Gastrocnemius medialis (tissue), 4 donors: ENCODE measurements at places on chromosomes 6 and 20. TPM values are rescaled to one million over a fixed set of nuclear protein-coding genes. Genes with fewer than 3 reads are reported as not detected.

DNA sequence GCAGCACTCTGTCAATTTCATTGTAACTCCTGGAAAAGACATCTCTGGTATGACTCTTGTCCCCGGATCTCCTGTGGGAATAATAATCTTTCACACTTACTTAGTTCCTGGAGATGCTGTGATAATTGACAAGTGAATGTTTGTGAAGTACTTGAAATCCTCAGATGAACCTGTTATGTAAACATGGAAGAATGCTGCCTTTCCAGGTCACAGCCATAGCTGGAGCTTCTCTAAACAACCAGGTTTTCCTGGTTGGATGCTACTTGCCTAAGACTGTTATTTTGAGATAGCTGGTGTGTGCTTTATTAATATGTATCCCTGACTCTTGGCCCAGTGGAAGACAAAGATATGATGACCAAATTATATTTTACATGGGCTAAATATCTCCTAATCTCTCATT, 228.6 kb downstream of the KCNQ5 start:
- no peak for DNase-seq

Gene LRRC1
- total RNA-seq = 0.67 TPM

DNA sequence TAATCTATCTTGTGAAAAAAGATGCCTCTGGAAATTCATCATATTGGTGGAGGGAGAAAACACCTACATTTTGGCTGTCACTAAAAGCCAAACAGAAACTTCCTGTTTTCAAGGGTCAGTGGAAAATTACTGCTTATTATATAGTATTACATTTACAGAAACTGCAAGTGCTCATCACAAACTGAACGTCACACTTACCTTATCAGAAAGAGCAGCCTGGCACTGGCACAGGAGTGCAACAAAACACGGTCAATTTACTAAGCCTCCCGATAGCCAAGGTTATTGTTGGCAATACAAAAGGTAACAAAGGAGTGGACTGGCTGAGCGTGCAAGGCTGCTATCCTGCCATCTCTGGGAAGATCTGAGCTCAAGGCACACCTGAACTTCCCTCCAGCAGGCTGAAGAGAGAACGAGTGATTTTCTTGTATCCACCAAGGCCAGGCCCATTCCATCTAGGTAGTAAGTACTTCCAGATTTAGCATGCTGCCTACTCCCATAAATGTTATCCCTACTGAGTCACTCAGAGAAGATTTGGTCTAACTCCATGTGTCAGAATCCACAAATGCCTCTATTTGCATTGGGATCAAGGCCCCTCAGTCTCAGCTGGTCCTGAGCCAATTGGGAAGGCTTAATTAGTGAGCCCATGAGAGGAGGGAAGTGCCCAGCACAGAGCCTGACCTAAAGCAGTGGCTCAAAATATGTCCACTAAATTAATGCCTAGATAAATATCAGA, 399.8 kb downstream of the BTBD9 start:
- DNase-seq = no peak

Gene UNC5CL
- total RNA-seq = 0.31 TPM

DNA sequence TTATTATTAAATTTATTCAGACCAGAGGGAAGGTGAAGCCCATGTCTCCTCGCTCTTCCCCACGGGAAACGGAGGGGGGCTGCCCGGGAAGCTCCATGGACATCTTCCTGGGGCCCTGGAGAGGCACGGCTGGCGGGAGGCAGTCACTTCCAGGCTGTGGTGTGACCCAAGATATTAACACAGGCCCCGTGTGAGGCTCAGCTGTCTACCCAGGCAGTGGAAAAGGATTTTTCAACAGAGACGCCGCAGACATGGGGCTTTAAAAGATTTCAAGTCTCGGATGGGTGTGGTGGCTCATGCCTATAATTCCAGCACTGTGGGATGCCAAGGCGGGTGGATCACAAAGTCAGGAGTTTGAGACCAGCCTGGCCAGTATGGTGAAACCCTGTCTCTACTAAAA, 117.9 kb downstream of the ERMARD start:
- DNase-seq = no peak

Gene LST1
- total RNA-seq = 22.3 TPM

DNA sequence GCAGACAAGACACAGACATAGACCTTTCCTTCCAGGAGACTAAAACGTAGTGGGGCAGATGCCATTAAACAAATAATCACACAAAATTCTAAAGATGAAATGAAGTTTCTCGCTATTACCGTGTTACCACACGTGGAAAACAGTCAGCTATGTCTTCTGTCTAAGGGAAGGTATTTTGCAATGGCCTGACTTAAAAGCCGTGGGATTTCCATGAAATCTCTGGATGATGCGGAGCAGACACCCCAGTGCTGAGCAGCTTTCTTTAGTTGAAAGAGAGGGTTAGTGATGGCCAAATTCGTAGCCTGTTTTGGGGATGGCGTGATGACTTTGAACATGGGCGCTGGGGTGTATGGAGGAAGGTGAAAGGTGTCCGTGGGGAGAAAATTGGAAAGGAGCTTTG, 281.8 kb downstream of the NRN1 start:
- no peak for DNase-seq

DNA sequence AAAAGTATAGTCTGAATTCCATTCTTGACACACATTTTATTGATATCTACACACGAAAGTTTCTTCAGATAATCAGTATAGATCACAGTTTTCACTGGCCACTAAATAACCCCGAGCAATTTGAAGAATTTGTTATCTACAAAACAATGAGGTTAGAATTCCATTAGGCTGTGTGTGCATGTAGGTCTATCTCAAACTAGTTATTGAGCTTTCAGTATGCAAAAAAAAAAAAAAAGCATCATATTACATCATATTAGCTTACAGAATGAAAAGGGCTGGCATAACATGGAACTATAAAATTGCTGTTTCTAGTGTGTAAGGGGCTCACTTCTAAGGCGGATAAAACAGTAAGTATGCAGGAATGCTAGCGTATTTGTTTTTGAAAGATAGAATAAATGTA, 59.5 kb upstream of the ADGRG6 start:
- no peak for DNase-seq

DNA sequence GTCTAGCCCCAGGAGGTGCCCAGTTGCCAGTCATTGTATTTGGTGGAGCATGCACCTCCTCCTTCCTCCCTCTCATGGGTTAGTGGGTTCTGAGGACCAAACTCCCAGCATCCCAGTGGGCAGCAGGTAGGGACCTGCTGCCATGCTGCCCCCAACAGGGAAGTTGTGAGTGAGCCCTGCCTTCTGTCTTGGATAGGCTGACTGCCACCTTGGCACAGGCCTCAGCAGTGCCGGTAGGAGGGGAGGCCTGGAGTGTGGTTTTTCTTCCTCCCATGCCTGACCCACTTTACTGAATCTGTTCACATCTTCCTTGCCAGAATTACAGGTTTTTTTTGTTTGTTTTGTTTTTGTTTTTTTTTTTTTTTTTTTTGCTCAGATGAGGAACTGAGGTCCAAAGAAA, 24.5 kb downstream of the PLCG1 start:
- DNase-seq = no peak

GRCh38 chr20:37494796-37495195, 26.3 kb upstream of the NNAT start:
- DNase-seq = no peak

Gene RIPPLY2
- not detected for total RNA-seq

DNA sequence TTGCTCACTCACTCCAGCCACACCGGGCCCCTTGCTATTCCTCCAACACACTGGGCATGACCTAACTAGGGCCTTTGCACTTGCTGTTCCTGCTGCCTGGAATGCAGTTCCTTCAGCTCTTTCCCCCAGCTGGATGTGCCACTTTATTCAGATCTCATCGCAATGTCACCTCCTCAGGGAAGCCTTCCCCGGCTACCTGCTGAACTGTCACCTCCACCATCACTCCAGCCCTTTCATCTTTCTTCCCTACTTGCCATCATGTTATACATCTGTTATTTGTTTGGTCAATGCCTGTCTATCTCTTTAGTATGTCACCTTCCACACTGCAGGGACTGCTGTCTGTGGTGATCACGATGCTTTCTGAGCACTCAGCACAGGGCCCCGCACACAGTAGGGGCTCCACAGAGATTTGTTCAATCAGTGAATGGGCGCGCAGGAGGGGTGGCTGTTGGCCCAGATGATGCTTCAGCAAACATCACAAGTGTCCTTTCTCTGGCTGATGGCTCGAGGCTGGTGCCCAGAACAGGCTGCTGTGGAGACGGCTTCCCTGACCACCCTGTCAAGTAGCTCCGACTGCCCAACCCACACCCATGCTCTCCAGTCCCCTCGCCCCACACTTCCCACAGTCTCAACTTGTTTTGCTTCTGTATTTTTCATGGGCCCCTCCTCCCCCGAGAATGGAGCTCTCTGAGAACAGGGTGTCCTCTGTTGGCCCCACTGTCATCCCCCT, 31.8 kb downstream of the CEBPB start:
- no peak for DNase-seq

Gene MEI4
- not detected for total RNA-seq

Gene NHLRC1
- total RNA-seq = 0.56 TPM

DNA sequence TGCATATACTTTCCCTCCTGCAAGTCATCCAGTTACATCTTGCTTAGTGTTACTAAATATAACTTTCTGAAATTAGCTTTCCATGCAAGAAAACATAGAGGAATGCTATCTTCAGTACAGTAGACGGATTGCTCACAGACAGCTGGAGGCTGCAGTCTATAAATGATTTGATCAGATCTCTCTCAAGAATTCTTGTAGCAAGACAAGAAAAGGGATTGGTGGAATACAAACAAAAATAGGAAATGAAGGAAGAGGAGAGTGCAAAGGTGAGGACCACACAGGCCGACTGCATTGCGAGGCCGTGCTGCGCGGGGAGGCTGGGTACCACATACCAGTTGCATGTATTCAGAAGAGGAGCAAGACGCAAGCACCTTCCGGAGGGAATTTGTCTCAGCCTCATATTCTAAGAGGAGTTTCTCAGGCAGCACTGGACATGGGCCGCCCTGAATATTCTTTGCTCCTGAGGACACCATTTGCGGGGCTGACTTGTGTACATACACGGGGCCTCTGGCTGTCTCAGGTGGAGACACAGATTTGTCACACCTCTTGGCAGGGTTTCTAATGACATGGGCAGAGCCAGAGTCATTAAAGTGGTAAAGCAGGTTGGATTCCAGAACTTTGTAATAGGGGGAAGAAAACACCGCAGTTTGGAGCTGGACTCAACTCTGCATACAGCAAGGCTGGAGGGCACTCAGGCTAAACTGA, 22.7 kb upstream of the KIF25 start:
- DNase-seq = no peak

- DNase-seq = no peak
Measured at GRCh38 chr6:4858194-4859015, 82.2 kb downstream of the CDYL start.

Gene ARMC12
- total RNA-seq = not detected

Gene PREX1
- total RNA-seq = 7.5 TPM

Gene C6orf163
- 0.29 TPM for total RNA-seq

DNA sequence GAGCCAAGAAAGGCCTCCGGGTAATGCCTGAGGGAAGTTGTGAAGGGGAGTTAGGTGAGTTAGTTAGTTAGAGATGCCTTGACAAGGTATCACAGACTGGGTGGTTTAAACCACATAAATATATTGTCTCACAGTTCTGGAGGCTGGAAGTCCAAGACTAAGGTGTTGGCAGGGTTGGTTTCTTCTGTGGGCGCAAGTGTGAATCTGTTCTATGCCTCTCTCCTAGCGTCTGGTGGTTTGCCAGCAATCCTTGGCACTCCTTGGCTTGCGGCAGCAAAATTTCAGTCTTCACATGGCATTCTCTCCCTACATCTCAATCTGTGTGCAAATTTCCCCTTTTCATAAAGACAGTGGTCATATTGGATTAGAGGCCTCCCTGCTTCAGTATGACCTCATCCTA, 29.7 kb upstream of the RANBP9 start:
- DNase-seq = no peak

Gene GSTA3
- total RNA-seq = not detected

Gene PSORS1C1
- total RNA-seq = not detected

DNA sequence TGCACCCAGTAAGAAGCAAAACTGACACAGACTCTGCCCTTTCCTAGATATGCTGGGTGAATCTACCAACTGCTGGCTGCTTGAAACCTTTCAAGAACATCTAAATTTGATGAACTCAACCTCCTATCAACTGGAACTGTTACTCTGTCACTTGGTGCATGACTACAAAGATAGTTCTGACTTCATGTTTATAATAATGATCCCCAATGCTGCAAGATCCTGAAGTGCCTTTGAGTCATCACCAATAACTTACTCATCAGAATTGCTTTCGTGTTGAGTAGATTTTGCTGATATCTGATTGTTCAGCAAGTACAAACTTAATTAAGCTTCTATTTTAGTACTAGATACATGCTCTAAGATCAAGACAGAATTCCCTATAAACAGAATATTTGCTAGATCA, 100.2 kb upstream of the ARMC2 start:
- DNase-seq = no peak

Gene CAPN11
- not detected for total RNA-seq

DNA sequence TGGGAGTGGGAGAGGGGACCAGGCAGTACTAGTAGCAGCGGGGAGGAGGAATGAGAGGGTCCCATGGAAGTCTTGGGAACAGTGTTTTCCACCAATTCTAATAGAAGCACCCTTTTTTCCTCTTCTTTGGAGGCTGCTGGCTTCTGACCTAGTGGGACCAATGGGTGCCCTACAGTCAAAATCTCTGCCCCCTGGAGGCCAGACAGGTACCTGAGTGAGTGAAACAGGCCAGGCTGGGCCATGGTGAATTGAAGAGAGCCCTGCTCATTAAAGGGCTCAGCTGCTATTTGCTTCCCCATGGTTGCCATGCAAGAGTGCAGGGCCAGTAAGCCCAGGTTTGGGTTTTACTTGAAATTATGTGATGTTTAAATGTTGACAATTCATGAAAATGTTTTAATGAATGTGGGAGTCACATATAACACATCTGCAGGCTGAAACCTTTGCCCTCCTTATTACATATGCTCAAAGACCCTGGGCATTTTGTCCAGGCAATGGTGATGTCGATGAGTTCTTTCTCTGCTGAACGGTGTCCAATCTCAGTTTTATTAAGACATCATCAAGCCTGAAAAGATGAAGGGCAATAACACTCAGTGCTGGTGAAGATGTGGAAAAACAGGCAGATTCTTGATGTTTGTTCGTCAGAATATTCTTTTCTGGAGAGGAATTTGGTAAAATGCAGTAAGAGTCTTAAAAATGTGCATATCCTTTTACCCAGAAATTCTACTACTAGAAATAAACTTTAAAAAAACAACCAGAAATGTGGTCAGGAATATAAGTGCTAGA, 42.3 kb upstream of the OCSTAMP start:
- DNase-seq = no peak

- DNase-seq = no peak
Measured at GRCh38 chr6:107820338-107821261, 3.5 kb downstream of the SCML4 start.

Gene TBXT
- not detected for total RNA-seq

Gene RSPH3
- 4.4 TPM for total RNA-seq

Gene SAPCD1
- not detected for total RNA-seq

- DNase-seq = no peak
Measured at GRCh38 chr6:41372832-41373626, 37.6 kb downstream of the NCR2 start.

Gene PARD6B
- 2.2 TPM for total RNA-seq

GRCh38 chr6:136608991-136609390, 58.8 kb upstream of the MAP7 start:
- DNase-seq = no peak
